Stimulated activated CD8-positive, alpha-beta memory T cell treated with anti-CD3 and anti-CD28 coated beads, Interleukin-7, amount 100 ng/mL, for 24 hours (primary cell): ENCODE measurements at places on chromosomes 3 and 15.

- DNase-seq = no peak
These were observed 120.1 kb downstream of the GALK2 start for GRCh38 chr15:49290191-49290590.

DNA sequence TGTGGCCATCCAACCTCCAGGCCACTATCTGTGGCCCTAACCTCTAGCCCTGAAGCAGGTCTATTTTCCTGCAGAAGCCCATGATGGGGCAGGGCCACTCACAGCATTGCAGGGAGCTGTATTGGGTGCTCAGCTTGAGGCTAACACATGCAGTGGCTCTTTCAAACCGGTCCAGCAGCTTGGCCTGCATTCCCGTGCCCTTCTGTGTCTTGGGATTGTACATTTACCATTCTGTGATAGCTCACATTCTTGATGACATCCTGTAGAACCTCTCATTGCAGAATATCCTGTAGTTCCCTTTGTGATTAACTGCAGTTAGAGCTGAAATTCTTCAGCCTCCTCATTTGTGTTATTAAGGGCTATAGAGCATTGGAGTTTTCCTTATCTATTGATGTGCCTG is 60.8 kb upstream of the ANKRD34C start:
- DNase-seq = no peak

- no peak for DNase-seq
These were observed 257.0 kb upstream of the GOLGA6L4 start for GRCh38 chr15:83978588-83978987.

GRCh38 chr3:43873723-43874122 is 183.0 kb downstream of the ABHD5 start:
- no peak for DNase-seq

- no peak for DNase-seq
These were observed 83.7 kb downstream of the TRAK1 start for GRCh38 chr3:42174679-42175385.

DNA sequence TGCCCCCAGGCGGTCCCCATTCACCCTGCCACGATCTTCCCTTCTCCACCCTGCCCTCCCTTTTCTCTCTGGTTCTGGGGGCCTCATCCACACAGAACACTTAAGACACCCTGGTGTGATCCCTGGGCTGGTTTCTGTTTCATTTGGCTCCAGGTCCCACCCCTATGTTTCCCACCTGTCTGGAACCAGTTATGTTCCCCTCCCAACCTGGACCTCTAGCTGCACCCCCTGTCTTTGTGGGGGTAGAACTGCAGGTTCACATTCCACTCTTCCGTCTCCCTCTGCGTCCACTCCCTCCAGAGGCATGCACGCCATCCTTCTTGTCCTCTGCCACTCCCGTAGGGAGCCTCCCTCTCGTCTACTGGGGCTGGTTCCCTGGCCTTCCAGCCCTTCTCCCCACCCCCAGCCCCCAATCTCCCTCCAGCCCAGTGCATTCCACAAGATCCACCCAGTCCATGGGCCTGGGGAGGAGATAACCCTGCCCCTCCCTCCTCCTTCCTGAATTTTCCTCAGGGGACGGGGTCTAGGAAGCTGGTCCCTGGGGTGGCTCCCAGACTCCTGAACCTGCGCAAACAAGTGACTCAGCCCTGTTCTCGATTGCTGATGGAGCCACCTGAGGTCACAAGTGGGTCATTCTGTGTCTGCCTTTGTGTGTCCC is 73.8 kb downstream of the ABTB1 start:
- DNase-seq = no peak

DNA sequence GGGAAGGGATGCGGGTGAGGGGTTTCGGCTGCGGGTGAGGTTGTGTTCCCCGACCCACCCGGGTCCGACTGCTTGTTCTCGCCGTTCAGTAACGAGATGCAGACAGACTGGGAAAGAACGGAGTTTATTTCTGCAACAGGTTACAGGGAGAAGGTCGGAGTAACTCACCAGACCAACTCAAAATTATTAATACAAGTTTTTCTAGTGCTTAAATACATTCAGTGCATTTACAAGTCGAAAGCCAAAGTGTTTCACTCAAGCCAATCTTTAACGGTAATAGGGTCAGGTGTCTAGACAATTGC is 492 bp upstream of the HIGD1A start:
- DNase-seq = no peak

- no peak for DNase-seq
These were observed 58.1 kb upstream of the MEF2A start for GRCh38 chr15:99507504-99508310.

- no peak for DNase-seq
These were observed 77.6 kb upstream of the DLG1 start for GRCh38 chr3:197376020-197376419.

DNA sequence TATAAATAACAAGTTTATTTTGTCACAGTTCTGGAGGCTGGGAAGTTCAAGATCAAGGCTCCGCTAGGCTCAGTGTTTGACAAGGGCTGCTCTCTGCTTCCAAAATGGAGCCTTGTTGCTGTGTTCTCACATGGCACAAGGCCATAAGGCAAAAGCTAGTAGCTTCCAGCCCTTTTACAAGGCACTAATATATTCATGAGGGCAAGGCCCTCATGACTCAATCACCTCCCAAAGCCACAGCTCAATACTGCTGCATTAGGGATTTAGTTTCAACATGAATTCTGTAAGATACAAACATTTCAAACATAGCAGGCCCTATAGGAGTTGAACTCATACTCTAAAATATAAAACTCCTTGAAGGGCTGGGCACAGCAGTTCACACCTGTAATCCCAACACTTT is 30.2 kb downstream of the ZBTB11 start:
- no peak for DNase-seq

- DNase-seq = no peak
These were observed 145.4 kb upstream of the PROK2 start for GRCh38 chr3:71930056-71930991.

DNA sequence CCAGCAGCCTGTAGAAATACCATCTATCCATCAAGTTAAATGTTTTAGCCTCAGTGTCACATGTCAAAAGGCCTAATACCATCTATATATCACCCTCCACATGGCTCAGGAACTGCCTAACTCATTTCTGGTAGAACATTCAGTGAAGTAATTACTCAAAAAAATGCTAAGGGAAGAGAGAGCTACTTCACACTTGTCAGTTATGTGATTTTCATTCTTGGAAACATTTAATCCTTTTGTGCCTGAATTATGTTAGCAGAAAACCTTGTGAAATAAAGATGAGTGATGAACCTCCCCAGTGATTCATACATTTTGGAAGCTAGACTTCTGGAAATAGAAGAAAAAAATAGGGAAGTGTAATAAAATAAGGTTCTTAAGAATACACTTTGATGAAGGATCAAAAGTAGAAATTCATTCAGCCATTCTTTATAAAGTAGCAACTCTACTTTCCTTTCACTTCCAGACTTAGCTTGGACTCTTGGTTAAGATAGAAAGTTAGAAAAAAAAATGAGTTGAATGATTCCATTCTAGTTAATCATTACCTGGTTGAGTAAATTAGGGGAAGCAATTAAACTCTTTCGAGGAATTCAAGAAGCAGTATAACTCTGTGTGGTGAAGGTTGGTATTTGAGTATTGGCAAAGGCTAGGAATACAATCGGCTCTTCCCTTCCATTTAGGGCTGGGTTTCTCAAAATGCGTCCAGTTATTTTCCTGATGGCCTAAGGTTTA is 3.6 kb downstream of the OTOL1 start:
- DNase-seq = no peak

- DNase-seq = no peak
These were observed 137.6 kb downstream of the SI start for GRCh38 chr3:164940745-164941144.

DNA sequence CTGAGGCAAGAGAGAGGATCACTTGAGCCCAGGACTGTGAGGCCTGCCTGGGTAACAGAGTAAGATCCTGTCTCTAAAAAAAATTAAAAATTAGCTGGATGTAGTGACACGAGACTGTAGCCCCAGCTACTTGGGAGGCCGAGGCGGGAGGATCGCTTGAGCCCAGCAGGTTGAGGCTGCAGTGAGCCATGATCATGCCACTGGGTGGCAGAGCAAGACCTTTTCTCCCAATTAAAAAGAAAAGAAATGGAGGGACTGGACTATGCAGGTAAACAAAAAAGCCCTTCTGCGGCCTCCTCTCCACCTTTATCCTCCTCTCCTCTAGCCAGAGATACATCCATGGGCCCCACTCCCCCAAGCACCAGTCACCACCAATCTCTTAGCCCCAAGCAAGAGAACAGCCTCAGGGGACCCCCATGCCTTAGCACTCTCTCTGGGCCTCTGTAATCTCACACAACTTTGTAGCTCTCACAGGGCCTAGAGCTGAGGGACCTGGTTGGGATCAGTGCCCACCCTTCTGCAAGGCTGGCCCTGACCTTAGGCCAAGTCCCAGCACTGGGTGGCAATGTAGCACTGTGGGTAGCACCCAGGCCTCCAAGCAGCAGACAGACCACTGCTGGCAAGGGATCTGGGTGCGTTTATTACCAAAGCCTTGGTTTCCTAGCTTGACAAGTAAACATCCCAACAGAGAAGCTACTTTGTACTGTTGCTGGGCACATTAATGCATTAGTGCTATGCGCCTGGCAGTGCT is 43.4 kb downstream of the FAM174B start:
- DNase-seq = no peak

GRCh38 chr3:172651936-172652625 is 58.8 kb downstream of the NCEH1 start:
- DNase-seq = no peak

DNA sequence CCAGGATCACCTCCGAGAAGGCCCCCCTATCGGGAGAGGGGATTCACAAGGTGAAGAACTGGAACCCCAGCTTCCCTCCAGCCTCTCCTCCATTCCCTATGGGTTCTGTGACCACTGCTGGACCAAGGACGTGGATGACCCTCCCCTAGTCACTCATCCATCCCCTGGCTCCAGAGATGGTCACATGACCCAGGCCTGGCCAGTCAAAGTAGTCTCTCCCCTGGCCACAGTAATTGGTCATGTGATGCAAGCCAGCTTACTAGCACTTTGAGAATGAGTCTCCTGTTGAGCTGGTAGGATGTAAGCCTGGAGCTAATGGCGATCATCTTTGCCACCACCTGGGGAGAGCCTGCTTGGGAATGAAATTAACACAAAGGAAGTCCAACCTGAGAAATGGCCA is 3.9 kb downstream of the CAMK1 start:
- DNase-seq = no peak

DNA sequence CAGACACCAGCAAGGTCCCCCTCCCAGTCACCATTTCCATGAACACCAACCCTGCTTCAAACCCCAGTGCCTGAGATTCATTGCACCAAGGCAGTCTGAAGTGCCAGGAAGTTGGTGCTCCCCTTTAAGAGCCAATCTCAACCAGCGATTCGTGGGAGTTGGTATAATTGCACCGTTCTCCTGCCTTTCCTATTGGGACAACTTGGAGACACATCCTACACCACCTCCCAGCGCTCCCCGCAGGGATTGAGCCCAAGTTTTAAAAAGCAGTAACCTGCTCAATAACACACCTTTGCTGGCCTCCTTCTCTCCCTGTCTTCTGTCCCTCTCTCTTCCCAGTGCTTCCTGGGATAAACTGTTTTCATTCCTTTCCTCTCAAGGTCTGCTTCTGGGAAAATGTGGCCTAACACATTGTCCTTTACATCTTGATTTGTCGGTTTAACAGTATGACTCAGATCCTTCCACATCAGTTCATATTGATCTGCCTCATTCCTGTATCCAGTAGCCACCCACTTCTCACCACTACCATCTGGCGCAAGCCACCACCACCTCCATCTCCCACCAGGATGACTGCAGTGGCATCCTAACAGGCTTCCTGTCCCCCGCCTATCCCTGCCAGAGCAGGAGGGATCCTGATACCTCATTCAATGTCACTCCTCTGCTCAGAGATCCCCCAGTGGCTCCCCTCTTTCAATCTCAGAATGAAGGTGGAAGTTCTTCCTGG is 37.8 kb upstream of the HRH1 start:
- no peak for DNase-seq

DNA sequence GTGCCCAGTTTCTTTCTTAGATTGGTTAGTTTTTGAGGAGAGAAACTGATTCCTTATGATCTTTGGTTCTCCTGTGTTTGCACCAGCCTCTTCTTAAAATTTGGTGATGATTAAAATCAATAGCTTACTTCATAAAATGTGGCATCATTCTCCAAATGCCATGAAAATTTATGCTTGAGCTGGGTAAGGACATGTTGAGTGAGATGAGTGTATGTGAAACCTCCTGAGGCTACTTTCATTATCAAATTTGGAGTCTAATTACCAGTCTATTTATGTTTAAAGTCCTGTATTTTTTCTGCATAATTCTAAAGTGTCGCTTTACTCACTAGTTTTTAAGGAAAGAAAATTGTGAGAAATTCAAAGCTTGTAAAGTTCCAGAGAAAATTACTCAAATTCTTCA is 102.1 kb downstream of the DIPK2A start:
- DNase-seq = no peak

- no peak for DNase-seq
These were observed 114.7 kb downstream of the AKAP13 start for GRCh38 chr15:85495096-85495495.
